ENCODE measurements at places on chromosomes 11 and 22. TPM values are rescaled to one million over a fixed set of nuclear protein-coding genes. Genes with fewer than 3 reads are reported as not detected.

RIMBP3C gene
- 0.19 TPM for total RNA-seq

BEST1 gene
- 1.2 TPM for total RNA-seq

MIOX gene
- total RNA-seq: not detected

ALKBH3 gene
- total RNA-seq: 40.6 TPM

C11orf86 gene
- total RNA-seq: not detected

OR2D2 gene
- 0.13 TPM for total RNA-seq

OR52I2 gene
- total RNA-seq: not detected

TMX2 gene
- total RNA-seq: 65.5 TPM
